ENCODE measurements at places on chromosomes 11 and 22.

GRCh38 chr11:130806746-130807145 is 109.5 kb downstream of the SNX19 start:
- DNase-seq: no peak

GRCh38 chr11:102423936-102424335 is 28.6 kb downstream of the TMEM123 start:
- DNase-seq: no peak

- peak; percentile 60 for DNase-seq
These were observed 52.6 kb downstream of the ARHGAP42 start for GRCh38 chr11:100739666-100740065.

GRCh38 chr22:38770257-38770949 is 14.6 kb upstream of the SUN2 start:
- DNase-seq: no peak

- DNase-seq: no peak
These were observed 380.6 kb downstream of the CTTN start for GRCh38 chr11:70778883-70779282.

DNA sequence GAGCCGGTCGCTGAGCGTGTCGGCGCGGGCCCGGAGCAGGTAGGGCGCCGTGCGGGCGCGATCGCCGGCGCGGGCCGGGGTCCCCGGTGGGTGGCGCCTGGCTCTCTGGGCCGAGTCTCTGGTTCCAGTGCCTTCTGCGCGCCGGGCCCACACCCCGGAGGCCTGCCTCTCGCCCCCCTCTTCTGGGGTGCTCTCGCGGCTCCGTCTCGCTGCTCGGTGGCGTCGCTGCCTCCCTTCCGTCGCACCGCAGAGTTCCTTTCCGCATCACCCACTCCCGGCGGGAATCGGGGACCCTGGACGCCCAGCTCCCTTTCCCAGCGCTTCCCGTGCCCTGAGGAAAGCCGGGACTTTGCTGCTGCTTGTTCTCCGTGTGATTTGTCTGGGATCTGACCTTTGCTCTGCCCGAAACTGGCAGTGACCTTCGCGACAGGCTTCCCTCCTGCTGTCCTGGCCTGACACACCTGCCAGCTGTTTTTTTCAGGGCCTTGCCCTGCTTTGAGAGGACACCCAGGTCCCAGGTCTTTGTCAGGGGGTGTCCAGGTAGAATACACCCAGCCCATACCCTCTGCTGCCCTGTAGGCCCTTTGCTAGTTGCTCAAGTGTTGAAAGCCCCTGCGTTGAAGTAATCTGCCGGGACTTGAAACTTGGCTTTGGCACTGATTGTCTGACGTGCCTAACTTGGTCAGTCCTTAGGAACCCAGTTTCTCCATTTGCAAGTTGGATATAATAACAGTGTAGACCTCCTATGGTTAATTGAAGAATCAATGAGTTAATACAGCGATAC is 711 bp downstream of the FDX1 start:
- no peak for DNase-seq

DNA sequence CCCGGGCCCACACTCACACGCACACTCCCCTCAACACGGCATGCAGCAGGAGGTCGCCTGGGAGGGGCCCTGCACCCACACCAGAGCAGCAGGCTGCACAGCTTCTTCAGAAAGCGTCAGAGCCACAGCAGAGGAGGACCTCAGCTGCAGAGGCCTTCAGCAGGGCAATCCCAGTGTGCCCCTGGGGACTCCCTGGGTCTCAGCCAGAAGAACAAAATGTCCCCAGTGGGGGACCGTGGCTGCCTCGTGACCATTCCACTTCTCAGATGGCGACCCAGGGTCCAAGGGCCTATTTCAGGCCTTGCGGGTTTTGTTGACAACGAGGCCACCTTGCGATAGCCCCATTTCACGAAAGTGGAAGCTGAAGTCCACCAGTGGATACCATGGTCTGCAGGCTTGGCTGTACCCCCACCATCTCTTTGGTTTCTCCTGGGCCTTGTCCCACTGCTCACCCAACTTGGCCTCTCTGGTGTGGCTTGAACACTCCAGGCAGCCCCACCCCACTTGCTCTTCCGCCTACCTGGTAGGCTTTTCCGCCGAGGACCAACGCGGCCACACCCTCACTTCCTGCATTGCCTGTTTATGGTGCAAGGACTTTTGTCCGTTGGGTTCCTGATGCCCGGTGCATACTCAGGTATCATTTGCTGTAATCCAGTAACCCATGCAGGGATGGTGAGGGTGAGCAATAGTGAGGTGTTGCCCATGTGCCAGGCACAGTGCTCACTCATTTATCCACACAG is 38.1 kb downstream of the MB start:
- no peak for DNase-seq

DNA sequence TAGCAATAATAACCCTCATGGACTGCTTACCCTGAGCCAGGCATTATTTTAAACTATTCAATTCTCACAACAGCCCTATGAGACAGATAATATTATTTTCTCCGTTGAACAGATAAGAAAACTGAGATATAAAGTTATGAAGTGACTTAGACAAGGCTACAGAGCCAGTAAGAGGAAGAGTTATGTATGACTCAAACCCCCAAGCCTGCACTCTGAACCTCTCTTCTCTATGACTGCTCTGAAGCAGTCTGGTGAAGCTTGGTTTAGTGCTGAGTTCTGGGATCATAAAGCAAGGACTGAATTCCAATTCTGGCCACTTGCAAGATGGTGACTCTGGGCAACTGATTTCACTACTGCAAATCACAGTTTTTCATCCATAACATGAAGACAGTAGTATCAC is 34.5 kb downstream of the TNKS1BP1 start:
- DNase-seq: no peak

GRCh38 chr22:43018615-43019014 is 3.7 kb upstream of the PACSIN2 start:
- no peak for DNase-seq

- DNase-seq: no peak
These were observed 56.7 kb downstream of the APIP start for GRCh38 chr11:34859496-34859895.
